ENCODE measurements at places on chromosomes 2 and 18.

- DNase-seq: no peak
Measured at GRCh38 chr2:120826260-120826648, 90.6 kb downstream of the GLI2 start.

GRCh38 chr2:190637903-190638618 lies 10.8 kb upstream of the NAB1 start:
- no peak for DNase-seq

DNA sequence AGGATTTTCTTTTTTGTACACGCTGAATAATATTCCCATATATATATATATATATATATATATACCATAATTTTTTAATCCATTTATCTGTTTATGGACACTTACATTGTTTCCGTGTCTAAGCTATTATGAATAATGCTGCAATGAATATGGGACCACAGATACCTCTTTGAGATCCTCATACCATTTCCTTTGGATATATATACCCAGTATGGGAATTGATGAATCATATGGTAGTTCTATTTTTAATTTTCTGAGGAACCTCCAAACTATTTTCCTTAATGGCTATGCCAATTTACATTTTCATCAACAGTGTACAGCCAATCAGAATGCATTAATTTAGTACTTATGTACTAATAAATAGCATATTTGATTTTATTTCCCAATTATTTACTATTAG lies 53.1 kb downstream of the MERTK start:
- DNase-seq: no peak

DNA sequence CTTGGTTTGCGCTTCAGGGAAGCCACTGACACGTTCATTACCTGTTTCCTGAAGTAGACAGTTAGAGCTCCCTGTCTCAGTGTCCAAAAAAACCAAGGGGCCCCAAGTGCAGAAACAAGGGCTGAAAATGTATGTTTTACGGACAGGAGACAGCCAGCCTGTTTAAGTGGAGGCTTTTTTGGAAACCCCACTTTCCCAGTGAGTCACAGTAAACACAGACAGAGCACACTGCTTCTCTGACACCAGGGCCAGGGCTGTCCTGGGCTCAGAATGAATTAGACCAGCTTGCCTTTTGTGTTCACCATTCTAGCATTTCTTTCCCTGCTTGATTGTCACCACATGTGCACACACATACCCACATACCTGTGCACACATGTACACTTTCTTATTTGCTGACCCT lies 128.6 kb downstream of the SH3RF3 start:
- DNase-seq: no peak

DNA sequence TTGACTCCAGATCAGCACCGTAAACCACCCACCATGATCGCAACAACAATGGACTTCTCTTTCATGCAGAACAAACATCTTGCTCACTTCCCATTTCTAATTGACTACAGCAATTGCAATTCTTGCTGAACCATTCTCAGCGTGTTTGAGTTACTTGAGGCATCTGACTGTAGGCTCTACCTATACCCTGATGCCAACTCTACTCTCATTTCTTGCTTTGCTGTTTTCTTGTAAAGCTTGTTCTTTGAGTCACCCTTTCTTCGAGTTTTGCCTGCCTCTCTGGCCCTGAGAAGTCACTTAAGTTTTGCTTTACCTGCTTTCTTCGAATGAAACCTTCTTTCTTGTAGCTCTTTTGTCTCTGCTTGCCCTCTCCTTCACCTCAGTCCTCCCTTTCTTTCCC lies 160.5 kb upstream of the RND3 start:
- DNase-seq: no peak

GRCh38 chr2:226220511-226220910 lies 579.1 kb downstream of the IRS1 start:
- no peak for DNase-seq

GRCh38 chr2:232982926-232983668 lies 30.0 kb downstream of the NGEF start:
- DNase-seq: no peak

DNA sequence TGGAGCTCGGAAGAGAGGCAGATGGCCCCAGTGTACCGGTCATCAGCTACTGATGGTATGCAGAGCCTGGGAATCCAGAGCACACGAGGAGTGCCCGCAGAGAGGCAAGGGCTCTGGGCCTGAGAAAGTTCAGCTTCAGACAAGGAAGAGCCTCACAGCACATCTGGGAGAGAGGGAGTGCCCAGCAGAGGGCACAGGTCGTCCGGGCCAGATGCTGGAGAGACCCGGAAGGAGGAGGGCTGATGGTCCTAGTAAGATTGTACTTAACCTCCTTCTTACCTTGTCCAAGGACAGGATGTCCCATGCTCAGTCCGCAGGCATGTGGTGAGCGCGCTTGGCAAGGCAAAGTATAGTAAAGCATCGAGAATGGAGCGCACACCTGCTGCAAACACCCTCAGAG lies 24.4 kb upstream of the CHMP1B start:
- no peak for DNase-seq

GRCh38 chr2:104873689-104874054 lies 19.8 kb downstream of the POU3F3 start:
- DNase-seq: no peak

GRCh38 chr2:96092951-96093350 lies 23.4 kb downstream of the ADRA2B start:
- DNase-seq: no peak

DNA sequence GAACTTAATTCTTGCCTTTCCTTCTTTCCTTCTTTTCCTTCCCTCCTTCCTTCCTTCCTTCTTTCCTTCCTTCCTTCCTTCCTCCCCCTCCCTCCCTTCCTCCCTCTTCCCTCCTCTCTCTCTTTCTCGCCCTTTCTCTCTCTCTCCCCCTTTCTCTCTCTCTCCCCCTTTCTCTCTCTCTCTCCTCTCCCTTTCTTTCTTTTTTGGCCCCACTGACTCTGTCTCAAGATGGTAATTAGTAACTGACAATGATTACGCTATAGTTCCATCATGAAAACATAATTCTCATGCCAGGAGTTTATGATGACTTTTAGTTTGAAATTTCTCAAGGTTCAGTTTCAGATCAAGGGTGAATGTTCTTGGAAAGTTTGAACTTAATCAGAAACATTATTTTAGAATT lies 14.8 kb upstream of the CTLA4 start:
- no peak for DNase-seq

DNA sequence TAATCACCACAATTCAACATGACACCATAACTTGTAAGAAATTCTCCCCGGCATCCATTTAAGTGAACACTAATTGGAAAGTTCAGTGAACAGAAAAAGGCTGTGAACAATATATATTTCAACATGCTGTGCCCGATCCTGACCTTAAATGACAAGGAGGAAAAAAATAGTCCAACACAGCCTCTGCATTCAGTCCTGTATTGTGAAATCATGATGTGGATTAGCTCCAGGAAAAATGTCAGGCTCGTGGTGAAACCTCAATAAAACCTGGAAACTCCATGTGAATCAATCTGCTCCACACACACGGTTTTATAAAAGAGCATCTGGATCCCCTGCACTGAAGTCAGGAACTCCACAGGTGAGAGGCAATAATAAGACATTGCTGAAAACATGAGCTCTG lies 145.4 kb upstream of the SPOPL start:
- DNase-seq: peak; percentile 57

GRCh38 chr2:202147775-202148174 lies 74.7 kb downstream of the KIAA2012 start:
- no peak for DNase-seq

- DNase-seq: no peak
Measured at GRCh38 chr2:178825183-178825582, 18.0 kb upstream of the TTN start.

DNA sequence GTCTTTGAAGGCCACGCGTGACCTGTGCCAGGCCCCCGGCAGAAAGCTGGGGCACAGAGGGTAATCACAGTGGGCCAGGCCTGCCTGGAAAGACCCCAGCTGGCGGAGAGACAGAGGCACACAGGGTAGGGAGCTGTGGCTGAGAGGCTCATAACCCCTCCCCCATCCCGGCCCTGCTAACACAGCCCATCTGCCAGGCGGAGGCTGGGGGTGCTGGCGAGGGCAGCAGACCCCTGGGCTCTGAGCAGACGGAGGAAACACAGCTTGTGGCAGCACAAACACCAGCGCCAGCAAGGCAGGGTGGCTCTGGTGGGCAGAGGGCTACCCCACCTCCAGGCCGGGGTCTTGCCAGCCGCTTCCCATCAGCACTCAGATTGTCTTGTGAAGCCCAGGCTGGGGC lies 19.0 kb downstream of the HS6ST1 start:
- no peak for DNase-seq

DNA sequence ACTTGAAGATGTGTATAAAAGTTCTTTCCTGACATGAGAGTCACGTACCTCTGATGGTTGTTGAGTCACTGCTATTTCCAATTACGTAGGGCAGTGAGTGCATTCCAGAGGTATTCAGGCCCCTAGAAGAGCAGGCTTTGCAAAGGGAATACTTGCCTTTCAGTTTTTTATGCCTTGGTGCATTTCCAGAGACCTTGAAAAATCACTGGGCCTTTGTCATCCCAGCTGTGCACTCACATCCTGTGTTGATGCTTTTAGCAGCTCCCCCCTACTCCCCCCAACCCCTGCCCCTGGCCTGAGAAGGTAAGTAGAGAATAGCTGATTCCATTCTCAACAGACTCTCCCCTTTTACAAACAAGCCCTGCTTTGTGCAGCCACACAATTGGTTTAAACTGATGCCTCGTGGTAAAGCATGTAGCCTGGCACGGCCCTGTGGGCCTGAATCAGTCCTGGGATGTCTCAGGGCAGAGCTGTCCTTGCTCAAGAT lies 174.2 kb downstream of the PRPF40A start:
- peak; percentile 91 for DNase-seq

GRCh38 chr18:10230072-10230471 lies 224.4 kb upstream of the APCDD1 start:
- DNase-seq: no peak

GRCh38 chr2:81007104-81007503 lies 702.6 kb upstream of the LRRTM1 start:
- no peak for DNase-seq

DNA sequence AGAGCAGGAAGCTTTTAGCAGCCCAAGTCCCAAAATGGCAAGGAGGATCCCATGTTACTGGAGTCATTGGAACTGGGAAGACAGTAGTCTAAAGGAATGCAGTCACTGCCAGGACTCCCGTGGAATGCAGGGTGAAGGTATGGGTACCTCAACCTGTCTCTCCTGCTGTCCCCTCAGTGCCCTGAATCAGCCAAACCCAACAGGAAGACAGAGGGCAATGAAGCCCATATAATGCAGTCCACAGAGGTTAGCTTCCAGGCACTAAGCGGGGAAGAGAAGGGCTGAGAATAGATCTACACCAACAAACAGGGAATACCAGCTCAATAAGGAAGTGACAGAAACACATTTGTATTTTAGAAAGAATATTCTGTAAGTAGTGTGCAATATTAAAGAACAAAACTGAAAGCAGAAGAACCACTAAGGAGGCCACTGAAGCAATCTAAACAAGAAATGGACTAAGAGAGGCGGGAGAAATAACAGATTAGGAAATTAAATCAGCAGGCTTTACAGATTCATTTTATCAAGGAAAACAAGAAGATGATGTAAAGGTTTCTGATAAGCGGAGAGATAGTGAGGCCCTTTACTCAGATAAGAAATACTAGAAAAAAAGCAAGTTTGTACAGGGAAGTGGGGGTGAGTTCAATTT lies 8.3 kb downstream of the NEMP2 start:
- no peak for DNase-seq

DNA sequence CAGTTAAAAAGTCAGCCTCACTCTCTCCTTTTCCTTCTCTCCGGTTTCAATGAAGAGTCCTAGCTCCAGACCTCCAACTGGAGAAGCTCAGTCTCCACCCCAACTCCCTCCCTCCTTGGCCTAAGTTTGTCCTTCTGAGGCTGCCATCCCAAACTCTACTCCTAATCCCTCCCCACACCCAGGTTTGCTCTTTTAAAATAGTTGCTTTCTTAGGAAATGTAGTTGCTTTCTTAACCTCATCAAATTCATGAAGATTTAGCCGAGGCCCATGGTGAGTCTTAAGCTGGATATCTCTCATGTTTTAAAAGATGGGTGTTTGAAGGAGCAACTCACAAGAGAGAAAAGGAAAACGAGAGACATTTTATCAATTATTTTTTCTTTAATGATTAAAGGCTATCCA lies 937 bp upstream of the LANCL1 start:
- DNase-seq: no peak

GRCh38 chr18:54743605-54743995 lies 84.7 kb upstream of the RAB27B start:
- no peak for DNase-seq

- DNase-seq: no peak
Measured at GRCh38 chr18:12654971-12655370, 2.9 kb downstream of the SPIRE1 start.

DNA sequence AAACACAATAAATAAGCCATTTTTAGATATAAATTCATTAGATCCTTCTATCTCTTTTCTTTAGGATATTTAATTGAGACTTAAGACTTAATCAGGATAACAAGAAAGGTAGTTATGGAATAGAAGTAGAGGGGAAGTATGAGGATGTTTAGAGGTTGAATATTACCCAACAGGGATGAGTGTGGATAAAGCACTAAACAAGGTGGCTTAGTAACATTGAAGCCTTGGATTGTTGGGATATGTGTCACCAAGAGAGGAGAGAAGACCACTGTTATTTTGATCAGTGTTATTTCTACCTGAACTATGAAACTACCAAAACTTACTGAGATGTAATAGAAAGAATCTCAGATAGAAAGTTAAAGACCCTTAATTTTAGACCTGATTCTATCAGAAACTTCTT lies 405.7 kb downstream of the PIK3C3 start:
- DNase-seq: no peak

GRCh38 chr2:54672590-54673456 lies 50.6 kb upstream of the EML6 start:
- DNase-seq: no peak

- DNase-seq: no peak
Measured at GRCh38 chr2:96549967-96550786, 13.6 kb downstream of the ARID5A start.

DNA sequence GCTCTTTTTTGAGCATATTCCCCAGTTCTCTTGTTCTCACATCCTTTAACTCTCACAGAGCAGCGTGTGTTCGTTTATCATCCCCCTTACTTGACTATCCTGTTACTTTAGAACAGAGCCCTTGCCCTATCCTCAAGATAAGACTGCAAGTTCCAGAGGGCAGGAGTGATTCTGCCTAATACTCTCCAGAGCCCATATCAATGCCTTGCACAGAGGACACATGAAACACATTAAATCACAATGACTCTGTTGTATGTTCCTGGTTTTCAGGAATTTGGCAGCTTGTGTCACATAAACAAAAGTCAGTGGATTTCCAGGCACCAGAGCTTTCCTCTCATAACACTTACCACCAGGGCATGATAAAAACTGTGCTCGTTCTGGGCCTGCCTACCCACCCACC lies 156.7 kb downstream of the RNF144A start:
- DNase-seq: no peak

GRCh38 chr2:106161938-106162820 lies 31.9 kb downstream of the UXS1 start:
- DNase-seq: no peak

- DNase-seq: no peak
Measured at GRCh38 chr2:200786826-200787225, 24.9 kb upstream of the BZW1 start.

GRCh38 chr2:120381661-120382060 lies 35.7 kb downstream of the INHBB start:
- DNase-seq: no peak

DNA sequence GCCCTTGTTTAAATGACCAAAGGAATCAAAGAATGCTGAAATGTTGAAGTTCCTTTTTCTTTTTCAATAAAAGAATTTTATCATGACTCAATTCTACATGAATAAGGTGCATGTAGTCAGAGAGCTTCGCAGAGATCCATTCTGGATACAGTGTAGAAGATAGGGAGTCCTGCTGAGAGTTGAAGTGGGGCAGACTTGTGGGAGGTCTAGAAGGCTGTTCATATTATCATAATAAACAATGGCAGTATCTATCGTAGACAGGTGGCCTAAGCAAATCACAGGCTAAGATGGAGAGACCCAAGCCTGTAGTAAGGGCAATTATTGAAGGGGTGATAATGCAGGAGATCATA lies 1322.0 kb upstream of the CELF4 start:
- DNase-seq: no peak
